ENCODE measurements at places on chromosomes 4 and X. TPM values are rescaled to one million over a fixed set of nuclear protein-coding genes. Genes with fewer than 3 reads are reported as not detected.

DNA sequence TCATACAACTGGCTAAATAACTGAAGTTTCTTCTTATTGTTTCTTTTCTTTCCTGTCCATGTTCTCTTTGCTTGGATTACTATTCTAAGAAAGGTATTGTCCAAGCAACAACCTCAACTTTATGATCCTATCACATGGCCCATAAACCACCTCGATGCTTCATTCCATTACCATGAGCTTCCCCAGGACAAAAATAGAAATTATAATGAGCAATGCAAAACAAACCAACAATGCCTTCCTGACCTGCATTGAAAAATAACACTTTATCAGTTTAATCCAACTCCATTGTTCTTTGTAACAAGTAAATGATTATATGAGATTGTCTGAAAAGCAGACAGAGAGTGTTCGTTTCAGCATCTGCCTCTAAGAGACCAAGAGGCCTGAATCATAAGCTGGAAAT, 148.8 kb downstream of the HS6ST2 start:
- DNase-seq: no peak
- no peaks in the 10 kb centered on the region for H3K36me3 ChIP-seq
- H3K27ac ChIP-seq: no peak overlapping the region
- no peak overlapping the region for H3K4me3 ChIP-seq

- no peak for DNase-seq
- no peak overlapping the region for H3K27ac ChIP-seq
- H3K4me3 ChIP-seq: no peak overlapping the region
- H3K4me1 ChIP-seq: no peaks in the 10 kb centered on the region
- H3K27me3 ChIP-seq: no peaks in the 10 kb centered on the region
Measured at GRCh38 chrX:134520860-134521390, 61.0 kb downstream of the HPRT1 start.

Gene TCEAL8
- total RNA-seq: 46.4 TPM

- H3K36me3 ChIP-seq: no peaks in the 10 kb centered on the region
- no peaks in the 10 kb centered on the region for H3K4me1 ChIP-seq
- H3K27me3 ChIP-seq: no peaks in the 10 kb centered on the region
- no peak overlapping the region for H3K27ac ChIP-seq
- no peak overlapping the region for H3K4me3 ChIP-seq
- no peak for DNase-seq
Measured at GRCh38 chr4:34157547-34157946, 2086.8 kb downstream of the ARAP2 start.

All from lung (tissue), 17 donors.